Frontal cortex (tissue), 4 donors: ENCODE measurements at places on chromosomes 5 and 9. TPM values are rescaled to one million over a fixed set of nuclear protein-coding genes. Genes with fewer than 3 reads are reported as not detected.

ACER2 gene
- total RNA-seq: 11.0 TPM

IL9 gene
- total RNA-seq: not detected

IRX2 gene
- under 0.01 TPM for total RNA-seq

TSSK1B gene
- total RNA-seq: under 0.01 TPM

ST8SIA4 gene
- total RNA-seq: 76.2 TPM

CD14 gene
- 11.4 TPM for total RNA-seq

RNF183 gene
- not detected for total RNA-seq

SLC45A2 gene
- total RNA-seq: 0.41 TPM

EGFLAM gene
- 2.9 TPM for total RNA-seq

CARD9 gene
- total RNA-seq: 0.41 TPM

AQP3 gene
- not detected for total RNA-seq

GRCh38 chr9:80062567-80062966, 490.8 kb downstream of the TLE4 start:
- DNase-seq: no peak

GRCh38 chr5:179978792-179979191, 71.1 kb upstream of the TBC1D9B start:
- no peak for DNase-seq

DNA sequence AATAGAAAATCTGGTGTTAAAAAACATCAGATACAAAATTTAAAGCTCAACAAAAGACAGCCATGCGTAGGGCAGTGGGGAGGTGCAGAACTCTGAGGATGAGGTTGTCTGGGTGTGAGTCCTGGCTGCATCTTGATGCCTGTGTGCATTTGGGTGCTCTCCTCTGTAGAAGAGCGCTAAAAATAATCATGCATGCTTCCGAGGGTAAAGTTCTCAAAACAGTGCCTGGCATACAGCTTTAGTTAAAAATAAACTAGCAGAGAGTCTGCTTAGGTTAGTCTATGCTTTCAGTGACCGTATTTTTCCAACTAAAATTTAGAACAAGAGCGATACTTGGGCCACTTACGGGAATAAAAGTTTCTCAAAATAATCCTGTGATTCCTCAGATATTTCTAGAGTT, 55.5 kb upstream of the SPATA31C2 start:
- no peak for DNase-seq

DNA sequence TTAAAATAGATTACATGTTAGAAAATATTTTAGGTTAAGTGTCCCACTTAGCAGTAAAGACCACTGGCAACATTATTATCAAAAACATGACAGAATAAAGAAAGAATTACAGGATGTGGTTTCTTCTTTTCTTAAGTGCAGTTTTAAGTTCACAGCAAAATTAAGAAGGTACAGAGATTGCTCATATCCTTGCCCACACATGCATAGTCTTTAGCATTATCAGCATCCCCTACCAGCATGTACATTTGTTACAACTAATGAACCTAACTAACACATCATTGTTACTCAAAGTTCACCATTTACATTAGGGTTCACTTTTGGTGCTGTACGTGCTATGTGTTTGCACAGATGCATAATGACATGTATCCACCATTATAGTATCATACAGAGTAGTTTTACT, 837.7 kb upstream of the CDH9 start:
- no peak for DNase-seq

- no peak for DNase-seq
Observed at GRCh38 chr9:13689925-13690324, 410.4 kb upstream of the MPDZ start.

DNA sequence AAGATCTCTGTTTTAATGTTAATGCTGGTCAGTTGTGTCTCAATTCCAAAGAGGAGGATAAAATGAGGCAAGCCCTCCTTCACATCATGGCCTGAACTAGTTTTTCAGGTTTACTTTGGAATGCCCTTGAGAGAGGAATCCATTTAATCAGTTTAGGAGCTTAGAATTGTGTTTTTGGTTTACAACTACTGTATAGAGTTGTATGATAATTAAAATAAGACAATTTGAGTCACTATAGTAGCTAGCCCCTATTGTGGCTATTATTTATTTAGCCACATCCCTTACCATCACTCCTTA, 107.8 kb upstream of the PRLR start:
- no peak for DNase-seq

- DNase-seq: no peak
Observed at GRCh38 chr9:114096041-114096511, 3.0 kb downstream of the KIF12 start.

DNA sequence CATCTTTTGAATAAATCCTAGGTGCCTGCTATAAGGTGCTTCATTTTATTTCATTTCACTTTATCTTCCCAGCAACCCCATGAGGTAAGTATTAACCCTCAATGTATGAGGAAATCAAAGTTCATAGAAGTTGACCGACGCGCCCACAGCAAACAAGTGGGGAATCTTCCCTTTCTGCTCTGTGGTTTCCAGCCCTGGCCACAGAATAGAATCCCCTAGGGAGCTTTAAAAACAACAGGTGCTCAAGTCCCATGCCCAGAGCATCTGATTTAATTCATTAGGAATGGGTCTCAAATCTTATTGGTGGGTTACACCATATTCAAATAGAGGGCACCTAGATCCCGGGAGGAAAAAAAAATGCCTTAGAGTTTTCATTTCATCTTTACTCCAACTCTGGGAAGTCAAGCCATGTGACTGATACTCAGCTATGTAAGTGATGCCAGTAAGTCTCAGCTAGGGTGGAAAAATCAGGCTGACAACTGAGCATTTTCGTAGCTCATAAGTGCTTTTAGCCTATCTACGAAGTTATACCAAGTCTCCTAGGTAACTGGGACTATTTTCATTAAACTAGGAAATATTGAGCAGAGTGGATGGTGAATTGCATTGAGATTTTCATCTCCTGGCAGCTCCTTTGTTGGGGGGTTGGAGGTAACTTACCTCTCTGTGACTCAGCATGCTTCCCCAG, 353.4 kb upstream of the SLC30A5 start:
- DNase-seq: no peak

GRCh38 chr5:6719417-6719816, 6.2 kb downstream of the TENT4A start:
- DNase-seq: no peak

- DNase-seq: no peak
Observed at GRCh38 chr5:77840930-77841329, 64.8 kb upstream of the TBCA start.

DNA sequence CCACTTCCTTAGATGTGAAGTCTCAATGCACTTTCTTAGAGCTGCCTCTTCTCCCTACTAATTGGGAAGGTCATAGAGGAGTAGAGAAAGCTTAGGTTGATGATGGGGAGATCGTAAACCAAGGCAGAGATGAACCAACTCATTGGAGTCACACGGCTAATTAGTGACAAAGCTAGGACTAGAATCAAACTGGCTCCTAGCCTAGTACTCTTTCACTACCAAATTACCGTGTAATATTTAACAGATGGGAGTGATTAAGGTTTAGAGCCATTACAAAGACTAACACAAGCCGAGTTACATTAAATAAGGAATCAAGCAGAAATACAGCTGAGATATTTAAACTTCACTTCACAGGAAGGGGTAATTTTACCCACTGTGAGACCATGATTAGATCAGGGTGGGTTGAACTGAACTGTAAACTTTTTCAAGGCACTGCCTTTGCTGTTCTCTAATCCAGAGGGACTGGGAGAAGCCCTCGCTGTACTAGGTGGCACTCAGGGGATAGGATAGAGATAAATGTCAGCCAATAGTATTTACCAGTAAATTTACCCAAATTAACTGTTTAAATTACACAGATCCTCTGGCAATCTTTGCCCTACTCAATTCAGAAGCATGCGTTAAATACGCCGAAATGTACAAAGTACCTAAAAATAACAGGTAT, 166.4 kb upstream of the PIK3R1 start:
- no peak for DNase-seq
